Stimulated activated CD8-positive, alpha-beta memory T cell treated with anti-CD3 and anti-CD28 coated beads, Interleukin-15, amount 100 ng/mL, for 24 hours (primary cell): ENCODE measurements at places on chromosomes 12 and 14.

DNA sequence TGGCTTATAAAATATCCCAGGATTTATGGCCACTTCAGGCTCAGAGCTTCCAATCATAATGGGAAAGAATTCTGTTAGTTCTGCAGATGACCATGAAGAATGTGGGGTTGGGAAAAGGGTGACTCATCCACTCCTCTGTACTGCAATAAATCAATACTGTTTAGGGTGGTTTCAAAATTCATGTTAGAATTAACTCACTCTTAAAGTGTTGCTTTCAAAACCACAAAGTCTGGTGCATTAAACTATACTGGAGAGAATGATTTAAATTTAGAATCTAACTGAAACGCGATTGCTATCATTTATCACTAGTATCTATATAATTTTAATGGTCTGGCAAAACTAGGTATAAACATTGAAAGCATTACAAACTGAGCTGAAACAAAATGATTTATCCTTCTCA is 798 bp downstream of the CCDC198 start:
- DNase-seq, result no peak

DNA sequence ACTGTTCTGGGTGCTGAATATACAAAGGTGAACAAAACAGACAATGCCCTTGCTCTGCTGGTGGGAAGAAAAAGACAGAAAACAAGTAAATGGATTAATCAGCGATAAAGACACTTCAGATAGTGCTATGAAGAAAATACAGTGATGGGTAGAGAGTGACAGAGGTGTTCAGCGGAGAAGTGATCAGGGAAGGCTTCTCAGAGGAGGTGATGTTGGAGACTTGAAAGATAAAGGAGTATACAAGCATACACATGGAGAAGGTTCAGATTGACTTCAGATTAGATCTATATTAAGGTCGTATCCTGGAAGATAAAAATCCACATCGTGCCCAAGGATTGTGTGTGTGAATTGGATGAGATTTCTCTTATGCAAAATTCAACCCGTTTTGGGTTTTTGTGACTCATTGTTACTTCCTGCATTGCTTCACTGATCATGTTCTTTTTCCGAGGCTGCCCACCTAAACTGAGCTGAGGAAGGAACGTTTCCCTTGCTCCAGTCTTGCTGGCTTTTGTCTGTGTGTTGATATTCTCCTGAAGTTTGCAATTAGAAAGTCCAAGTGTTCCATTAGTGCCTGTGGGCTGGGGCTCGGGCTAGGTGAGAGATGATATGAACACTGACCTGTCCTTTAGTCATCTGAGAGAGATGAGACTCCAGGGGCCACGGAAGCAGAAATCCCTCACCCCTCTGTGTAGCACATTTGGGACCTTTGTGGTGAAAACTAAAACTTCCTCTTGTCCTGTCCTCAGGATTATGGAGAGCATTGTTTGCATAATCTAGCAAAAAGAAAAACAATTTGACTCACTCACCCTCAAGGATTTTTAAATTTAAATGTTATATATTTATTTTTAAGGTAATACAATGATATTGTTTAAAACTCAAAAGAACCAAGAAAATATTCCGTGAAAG is 27.6 kb downstream of the PLXNC1 start:
- no peak for DNase-seq

DNA sequence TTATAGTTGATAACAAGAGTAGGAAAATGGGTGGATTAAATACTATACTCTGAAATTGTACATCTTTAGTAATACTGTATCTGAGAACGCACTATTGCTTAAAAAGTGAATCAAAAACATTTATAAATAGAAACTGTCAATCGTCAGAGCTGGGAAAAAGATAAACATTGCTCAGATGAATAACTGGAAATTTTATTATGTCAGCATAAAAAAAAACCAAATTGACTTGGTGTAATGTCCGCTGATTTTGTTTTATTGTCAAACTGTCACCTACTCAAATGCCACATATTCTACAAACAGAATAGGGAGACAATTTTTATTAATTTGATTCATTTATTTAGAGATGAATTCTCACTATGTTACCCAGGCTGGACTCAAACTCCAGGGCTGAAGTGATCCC is 109.3 kb upstream of the TMTC1 start:
- no peak for DNase-seq

GRCh38 chr14:55505846-55506245 is 65.4 kb upstream of the TBPL2 start:
- DNase-seq, result no peak

- DNase-seq, result no peak
These were observed 210.1 kb downstream of the RGS6 start for GRCh38 chr14:72142328-72142727.

DNA sequence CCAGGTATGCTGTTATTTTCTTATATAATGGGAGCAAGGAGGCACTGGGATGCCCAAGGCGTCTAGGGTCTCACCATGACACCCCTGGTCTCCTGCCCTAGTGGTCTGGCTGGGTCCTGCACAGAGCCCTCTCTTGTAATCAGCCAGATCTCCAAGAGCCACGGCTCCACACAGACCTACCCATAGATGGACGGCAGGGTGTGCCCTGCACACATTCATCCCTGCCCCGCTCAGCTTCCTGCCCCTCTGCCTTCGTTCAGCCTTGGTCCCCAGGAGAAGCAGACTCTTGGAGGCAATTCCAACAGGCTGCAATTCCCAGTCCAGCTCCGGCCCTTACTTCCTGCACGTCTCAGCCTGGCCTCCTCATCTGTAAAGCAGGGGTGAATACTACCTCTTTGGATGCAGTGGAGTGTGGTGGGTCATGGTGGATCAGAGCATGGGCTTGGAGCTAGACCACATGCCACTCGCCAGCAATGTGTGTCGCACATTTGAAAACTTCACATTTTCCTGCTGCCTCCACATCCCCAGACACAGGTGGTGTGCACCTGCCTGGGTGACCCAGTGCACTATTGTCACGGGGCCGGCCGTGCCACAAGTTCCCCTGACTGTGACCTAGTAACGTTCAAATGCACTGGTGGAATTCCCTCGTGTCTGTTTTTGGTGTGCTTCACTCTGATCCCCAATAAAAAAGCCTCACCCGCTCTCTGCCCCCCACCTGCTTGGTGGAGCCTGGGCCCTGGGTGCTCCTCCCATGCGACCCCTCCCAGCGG is 171.1 kb upstream of the PRMT8 start:
- no peak for DNase-seq

GRCh38 chr14:37590428-37591139 is 4.5 kb downstream of the FOXA1 start:
- no peak for DNase-seq

GRCh38 chr12:104546575-104546974 is 89.8 kb downstream of the CHST11 start:
- DNase-seq, result no peak

- no peak for DNase-seq
These were observed 95.0 kb downstream of the TGFB3 start for GRCh38 chr14:75886636-75887348.

DNA sequence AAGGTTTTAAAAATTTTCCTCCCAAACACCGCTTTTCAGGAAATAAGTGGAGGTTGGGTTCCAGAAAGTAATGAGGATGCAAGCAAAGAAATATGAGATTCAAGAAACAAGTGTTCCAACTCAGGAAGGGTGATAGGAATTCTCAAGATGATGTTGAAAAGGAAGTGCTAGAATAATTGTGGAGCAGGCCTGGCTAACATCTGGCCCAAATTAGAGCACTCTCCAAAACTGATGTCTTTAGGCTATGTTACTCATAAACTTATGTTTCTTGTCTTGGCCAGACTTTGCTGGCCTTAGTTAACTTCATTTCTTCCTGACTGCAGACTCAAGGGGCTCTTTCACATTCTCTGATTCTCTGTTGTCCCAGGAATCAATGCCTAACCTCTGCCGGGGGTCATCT is 116.3 kb downstream of the TMTC3 start:
- DNase-seq, result no peak

GRCh38 chr14:27389402-27389801 is 791.6 kb upstream of the NOVA1 start:
- DNase-seq, result no peak

DNA sequence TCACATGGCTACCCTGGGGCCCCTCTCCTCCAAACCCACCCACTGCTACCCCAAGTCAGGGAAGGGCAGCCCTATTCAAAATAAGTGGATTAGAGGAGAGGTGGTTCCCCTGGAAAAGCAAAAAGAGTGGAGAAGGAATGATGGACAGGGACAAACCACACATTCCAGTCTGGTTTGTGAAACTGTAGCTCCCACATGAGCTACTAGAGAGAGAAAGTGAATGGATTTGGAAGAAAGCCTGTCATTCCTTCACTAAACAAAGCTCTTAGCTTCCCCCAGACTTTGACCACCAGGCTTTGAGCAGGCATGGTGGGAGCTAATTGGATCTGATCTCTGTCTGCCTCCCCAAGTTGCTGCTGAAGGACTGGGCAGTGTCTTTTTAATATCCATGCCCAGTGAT is 28.0 kb downstream of the CCDC63 start:
- no peak for DNase-seq

- no peak for DNase-seq
These were observed 149.7 kb downstream of the ZNF664 start for GRCh38 chr12:124122722-124123121.

DNA sequence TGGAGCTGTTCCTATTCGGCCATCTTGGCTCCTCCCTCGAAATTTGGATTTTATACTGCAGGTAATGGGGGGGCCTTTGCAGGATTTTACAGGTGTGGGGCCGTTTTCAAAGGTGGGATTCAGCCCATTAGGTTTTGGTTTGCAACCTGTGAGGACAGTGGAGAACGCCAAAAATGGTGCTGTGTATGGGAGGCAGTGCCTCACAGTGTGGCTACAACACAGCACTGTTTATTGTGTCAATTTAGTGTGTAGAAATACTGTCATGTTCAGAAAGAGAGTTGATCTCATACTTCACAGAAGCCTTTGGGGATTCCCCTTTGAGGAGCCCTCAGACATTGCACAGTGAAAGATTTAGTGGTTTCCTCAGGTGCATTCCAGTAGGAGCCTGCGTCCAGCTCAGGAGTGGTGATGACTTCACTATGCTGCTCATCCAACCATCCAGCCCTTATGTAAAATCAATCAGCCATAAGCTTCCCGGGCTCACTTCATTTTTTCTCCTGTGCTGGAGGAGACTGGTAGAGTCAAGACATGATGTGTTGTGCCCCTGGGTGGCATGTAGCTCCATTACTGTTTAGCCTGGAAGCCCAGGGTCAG is 92.7 kb upstream of the PRMT8 start:
- DNase-seq, result no peak

DNA sequence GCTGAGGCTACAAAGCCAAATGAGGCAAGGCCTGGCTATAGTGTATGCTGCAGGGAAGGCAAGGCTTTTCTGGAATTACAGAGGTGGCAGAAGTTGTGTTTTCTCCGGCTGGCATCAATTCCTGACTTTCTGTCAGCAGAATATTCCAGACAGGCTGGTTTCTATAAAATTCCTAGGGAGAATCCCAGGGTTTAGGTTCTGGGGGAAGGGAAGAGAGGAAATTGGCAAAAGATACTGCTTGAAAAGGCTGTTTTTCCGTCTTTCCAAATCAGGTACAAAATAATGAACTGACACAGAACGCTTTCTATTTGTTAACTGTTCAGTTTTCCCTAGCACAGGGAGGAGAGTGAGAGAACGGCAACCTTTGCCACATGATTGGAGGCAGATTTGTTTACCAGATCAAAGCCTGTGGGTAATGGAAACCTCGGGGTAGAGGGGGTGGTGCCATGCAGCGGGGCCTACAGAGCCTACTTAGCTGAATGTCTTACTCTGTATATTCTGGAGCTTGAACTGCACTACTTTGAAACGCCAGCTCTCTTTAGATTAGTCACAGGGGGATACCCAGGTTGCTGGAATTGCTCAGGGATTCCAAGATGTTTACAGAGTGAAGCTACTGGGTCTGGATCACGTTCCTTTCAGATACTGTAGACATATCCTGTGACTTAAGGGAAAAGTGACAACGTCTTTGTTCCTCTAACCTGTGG is 65.8 kb upstream of the DACT1 start:
- no peak for DNase-seq

- DNase-seq, result no peak
These were observed 34.7 kb upstream of the STK38L start for GRCh38 chr12:27209257-27209910.

DNA sequence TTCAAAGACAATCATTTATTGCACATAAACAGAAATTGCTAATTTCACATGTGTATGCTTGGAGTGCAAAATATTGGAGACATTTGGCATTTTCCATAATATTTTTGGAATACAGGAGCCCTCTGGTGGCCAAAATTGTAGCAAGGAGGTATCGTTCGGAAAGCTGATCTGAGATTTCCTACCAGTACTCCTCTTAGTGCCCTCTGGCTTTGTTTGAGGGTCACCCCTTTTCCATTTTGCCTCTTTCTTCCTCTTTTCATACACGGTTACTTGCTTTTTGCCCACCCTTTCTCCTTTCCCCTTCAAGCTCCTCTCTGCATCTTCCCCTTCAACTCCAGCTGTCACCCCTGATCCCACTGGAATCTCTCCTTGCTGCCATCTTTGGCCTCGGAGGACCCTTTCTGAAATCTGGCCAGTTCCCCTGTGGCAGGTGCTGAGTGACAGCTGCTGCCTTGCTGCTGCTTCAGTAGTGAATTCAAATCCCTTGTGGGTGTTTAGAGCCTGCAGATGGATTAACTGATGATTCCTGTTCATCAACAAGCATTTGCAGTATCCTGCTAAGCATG is 164.6 kb upstream of the PARP11 start:
- no peak for DNase-seq
